ENCODE measurements at places on chromosomes 11 and 22.

DNA sequence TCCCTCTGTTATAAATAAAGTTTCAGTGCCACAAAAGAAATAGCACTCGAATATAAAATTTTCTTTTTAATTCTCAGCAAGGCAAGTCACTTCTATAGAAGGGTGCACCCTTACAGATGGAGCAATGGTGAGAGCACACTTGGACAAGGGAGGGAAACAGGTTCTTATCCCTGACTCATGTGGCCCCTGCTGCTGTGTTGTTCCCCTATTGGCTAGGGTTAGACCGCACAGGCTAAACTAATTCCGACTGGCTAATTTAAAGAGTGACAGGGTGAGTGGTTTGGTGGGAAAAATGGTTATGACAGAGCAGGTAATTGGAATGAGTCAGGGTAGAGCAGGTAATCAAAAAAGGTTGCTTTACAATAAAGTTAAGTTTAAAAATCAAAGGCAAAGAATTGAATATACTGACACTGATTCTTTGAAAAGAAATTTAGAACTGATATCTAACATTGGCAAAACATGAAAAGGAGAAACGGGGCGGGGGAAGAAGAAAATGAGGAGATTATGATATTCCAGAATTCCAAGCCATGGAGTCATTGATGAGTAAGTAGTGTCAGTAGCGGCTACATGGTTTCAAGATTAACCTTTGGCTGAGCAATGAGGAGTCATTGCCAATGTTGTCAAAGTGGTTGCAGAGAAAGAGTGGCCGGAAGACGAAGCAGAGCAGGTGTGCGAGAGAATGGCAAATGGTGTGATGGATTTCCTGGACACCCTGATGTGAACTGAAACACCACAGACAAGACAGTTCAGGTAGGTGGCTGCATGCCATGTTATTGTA lies 48.4 kb upstream of the MRGPRX1 start:
- no peak for DNase-seq

- DNase-seq = no peak
Measured at GRCh38 chr11:115939104-115939730, 435.0 kb upstream of the CADM1 start.

GRCh38 chr11:122229078-122229477 lies 113.1 kb upstream of the BLID start:
- no peak for DNase-seq

DNA sequence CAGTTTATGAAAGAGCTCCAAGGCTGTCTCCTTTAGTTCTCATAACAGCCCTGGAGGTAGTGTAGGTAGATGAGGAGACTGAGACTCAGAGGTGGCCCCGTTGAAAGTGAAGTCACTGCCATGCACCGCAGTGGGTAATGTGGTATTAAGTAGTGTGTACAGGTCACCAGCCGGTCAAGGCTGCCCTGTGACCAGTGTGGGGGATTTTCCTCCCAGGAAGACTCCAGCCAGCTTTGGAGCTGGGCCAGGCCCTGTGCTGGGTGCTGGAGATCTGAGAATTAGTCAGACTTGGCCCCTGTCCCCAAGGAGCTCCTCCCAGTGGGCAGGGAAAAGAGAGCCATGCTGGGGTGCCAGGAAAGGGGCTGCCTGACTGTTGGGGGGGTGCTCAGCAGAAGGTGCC lies 5.3 kb downstream of the OMP start:
- DNase-seq = no peak

DNA sequence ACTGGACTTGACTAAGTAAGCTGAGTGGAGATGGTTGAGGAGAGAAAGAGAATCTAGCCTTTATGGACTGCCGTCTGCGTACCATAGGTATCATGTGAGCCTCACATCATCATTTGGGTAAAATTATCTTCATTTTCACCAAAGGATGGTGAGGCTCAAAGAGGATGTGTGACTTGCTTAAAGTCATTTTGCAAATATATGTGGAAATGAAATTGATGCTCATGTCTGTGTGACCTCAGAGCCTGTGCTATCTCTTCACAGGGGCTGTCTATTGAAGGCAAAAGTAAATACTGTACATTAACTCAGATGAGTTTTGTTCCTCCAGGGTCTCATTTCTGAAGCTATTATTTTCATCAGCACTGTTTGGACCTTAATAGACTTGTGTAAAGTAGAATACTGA lies 83.3 kb upstream of the ALKBH3 start:
- DNase-seq = no peak

DNA sequence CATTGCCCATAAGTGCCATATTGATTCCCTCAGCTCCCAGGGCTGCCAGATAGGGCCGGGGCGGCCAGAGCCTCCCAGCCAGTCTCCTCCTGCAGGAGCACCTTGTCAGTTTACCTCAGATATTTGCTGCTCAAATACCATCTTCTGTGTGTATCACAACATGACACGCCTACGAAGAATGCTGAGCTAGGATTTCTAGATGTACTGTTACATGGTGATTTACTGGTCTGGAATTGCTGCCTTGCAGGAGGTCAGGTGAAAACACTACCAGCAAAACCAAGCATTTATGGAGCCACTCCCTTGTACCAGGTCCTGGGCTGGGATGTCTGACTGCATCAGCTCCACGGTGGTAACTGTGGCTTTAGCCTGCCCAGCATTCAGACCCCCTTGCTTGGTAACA lies 11.8 kb downstream of the MICAL3 start:
- no peak for DNase-seq

- DNase-seq = no peak
Measured at GRCh38 chr11:11446967-11447366, 93.9 kb upstream of the CSNK2A3 start.

GRCh38 chr11:23730307-23730998 lies 766.4 kb upstream of the LUZP2 start:
- DNase-seq = no peak

DNA sequence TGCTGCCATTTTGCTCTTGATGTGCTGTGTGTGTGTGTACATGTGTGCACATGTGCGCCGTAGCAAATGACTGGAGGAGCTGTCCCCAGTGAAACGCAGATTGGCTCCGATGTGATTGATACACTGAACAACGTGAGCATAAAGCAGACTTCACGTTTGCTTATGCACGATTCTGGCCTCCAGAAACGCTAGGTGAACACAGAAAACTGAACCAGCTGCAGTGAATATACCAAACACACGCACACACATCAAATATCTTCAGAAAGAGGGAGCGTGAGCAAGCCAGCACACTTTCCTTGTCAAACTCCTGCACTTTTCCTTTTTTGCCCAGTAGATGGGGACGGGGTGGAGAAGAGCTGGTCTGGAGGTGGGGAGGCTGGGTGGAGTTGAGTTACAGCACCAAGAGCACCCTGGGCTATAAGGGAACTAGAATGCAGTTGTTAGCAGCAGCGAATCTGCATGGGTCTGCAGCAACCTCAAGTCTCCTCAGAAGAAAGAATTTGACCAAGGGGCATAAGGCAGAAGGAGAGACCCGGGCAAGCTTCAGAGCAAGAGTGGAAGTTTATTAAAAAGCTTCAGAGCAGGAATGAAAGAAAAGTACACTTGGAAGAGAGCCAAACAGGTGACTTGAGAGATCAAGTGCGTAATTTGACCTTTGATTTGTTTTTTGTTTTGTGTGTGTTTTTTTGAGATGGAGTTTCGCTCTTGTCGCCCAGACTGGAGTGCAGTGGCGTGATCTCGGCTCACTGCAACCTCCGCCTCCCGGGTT lies 77.8 kb upstream of the CADM1 start:
- DNase-seq = no peak

DNA sequence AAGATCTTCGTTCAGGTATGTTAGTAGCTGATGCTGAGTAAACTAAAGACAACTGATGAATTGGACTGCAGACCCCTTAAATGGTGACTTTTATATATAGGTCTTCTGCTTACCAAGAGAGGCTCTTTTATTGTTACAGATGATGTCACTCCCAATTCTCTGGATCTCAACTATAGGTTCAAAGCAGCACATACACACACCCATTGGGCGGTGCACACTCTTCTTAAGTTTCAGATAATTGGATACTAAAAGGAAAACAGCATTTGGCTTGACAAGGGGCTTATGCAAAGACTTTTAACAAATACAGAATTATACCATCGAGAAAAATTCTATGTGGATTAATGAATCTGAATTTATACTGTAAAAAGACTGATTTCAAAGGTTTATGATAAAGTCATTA lies at the start of gene PTH:
TSS of gene PTH (minus strand) at position 69 of the 400 bp plus-strand sequence. CDS start 3,142 bp downstream, outside the sequence.
- DNase-seq = no peak

GRCh38 chr11:33043221-33043830 lies 4.0 kb downstream of the TCP11L1 start:
- no peak for DNase-seq

GRCh38 chr11:129951866-129952262 lies 50.8 kb downstream of the PRDM10 start:
- no peak for DNase-seq

GRCh38 chr11:93545566-93545965 lies 2.4 kb upstream of the SMCO4 start:
- no peak for DNase-seq

- no peak for DNase-seq
Measured at GRCh38 chr22:39174498-39175352, 22.2 kb upstream of the CBX7 start.

- DNase-seq = no peak
Measured at GRCh38 chr11:94117871-94118270, 10.8 kb upstream of the PANX1 start.

GRCh38 chr11:93603225-93604007 lies 58.1 kb upstream of the CEP295 start:
- peak; percentile 24 for DNase-seq

DNA sequence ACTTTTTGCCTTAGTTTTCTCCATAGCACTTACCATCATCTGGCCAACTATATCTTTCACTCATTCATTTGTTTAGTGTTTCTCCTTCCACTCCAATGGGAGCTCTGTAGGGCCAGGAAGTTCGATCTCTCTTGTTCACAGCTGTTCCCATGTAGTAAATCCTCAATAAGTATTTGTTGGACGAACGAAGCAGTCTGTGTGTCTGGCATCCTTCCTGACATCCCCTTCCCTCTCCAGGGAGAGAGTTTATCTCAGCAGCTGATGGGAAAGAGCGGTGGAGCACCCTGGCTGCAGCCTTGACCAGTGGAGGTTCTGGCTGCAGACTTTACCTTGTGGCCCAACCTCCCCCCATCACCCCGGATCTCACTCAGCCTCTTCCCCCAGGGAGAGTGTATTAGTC lies 141.7 kb downstream of the CHST1 start:
- DNase-seq = no peak

GRCh38 chr22:37219533-37219932 lies 7.3 kb upstream of the SSTR3 start:
- DNase-seq = no peak

- no peak for DNase-seq
Measured at GRCh38 chr11:112401036-112401769, 140.5 kb upstream of the PLET1 start.

GRCh38 chr11:27173545-27173944 lies 132.9 kb downstream of the BBOX1 start:
- no peak for DNase-seq

DNA sequence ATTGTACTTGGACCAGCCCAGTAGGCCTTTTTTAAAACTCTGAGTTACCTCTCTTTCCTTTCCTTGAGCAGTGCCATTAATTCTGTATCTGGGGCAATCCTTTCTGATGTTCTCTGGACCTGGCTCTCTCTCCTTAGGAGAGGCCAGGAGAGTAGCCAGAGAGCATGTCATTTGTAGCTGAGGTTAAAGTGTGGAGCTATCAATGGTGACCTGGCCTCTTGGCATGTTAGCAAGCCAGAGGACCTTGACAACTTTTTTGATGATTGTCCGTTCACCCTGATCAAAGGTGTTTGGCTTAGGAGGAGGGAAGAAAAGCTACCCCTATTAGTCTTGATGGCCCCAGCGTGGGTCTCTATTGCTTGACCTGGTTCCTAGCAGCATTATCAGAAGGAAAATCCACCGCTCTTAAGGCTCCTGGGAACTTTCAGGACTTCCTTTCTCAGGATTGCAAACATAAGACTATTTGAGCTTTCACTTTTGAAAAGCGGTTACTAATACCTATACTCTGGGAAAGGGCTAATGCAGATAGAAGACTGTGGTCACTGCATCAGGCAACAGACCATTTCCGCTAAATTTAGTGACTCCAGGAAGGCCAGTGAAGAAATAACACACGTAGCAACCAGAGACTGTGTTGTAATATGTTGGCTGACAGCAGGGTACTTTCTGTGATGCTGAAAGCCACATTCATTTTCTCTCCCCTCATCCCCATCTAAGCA lies 18.2 kb downstream of the LIMK2 start:
- DNase-seq = no peak

- no peak for DNase-seq
Measured at GRCh38 chr11:46693597-46694012, 6.8 kb downstream of the ARHGAP1 start.

DNA sequence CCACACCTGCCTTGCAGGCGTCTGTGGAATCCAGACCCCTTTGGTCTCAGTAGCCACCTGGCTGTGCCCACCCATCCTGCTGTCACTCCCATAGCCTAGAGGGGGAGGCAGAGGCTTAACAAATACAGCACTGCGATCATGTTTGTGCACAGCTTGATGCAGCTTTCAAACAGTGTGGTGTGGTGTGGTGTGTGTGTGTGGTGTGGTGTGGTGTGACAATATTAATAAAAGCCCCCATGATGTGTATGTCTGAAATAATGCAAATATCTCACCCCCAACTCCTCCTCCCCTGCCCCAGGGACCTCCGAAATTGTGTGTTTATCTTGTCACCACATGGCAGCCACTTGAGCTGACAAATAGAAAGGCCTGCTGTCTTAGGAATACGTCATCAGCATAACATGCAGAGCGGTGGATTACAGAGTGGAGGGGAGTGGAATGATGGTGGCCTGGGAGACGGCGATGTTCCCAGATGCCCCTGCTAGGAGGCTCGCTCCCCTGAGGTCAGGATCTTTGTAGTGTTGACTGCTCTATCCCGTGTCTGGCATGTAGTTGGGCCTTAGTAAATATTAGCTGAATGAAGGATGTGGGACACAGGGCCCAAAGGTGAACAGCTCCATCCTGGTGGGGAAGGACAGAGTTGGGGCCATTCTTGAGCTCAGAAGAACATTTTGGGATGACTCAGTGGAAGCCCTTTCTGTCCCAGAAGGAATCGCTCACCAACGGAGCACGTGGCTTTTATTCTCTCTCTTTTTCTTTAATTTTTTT lies 2.8 kb downstream of the PDXP start:
- no peak for DNase-seq

GRCh38 chr11:91241226-91241625 lies 983.4 kb upstream of the FAT3 start:
- DNase-seq = no peak

DNA sequence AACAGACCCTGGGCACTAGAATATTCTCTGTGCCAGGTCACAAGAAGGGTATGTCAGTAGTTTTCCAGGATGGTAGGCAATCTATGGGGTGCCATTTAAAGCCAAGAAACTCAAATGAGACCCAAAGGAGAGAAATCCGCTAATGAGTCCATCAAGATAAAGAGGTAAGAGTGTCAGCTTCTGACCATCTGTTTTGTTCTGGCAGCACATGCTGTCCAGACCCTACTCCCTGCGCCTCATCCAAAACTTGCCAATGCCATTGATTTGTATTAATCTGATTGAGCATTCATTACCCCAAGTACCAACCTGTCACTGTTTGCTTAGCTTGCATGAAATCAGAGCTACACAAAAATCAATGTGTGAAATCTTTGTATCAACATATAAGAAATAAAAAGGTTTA lies 229.0 kb downstream of the BLID start:
- DNase-seq = no peak

- peak; percentile 35 for DNase-seq
Measured at GRCh38 chr22:43867839-43868635, 5.7 kb upstream of the SULT4A1 start.
